ENCODE measurements at places on chromosomes 3 and 15. TPM values are rescaled to one million over a fixed set of nuclear protein-coding genes. Genes with fewer than 3 reads are reported as not detected.

STT3B gene
- total RNA-seq, result 233 TPM

- no peaks in the 10 kb centered on the region for H3K27me3 ChIP-seq
- no peaks in the 10 kb centered on the region for H3K36me3 ChIP-seq
- no peak overlapping the region for H3K27ac ChIP-seq
- H3K4me3 ChIP-seq, result no peak overlapping the region
Observed at GRCh38 chr3:101842245-101842934, 6.9 kb upstream of the NFKBIZ start.

ILDR1 gene
- 1.9 TPM for total RNA-seq

- H3K4me1 ChIP-seq, result no peaks in the 10 kb centered on the region
- no peak for DNase-seq
- no peaks in the 10 kb centered on the region for H3K27me3 ChIP-seq
Observed at GRCh38 chr3:65052101-65052500, 364.3 kb upstream of the ADAMTS9 start.

DNA sequence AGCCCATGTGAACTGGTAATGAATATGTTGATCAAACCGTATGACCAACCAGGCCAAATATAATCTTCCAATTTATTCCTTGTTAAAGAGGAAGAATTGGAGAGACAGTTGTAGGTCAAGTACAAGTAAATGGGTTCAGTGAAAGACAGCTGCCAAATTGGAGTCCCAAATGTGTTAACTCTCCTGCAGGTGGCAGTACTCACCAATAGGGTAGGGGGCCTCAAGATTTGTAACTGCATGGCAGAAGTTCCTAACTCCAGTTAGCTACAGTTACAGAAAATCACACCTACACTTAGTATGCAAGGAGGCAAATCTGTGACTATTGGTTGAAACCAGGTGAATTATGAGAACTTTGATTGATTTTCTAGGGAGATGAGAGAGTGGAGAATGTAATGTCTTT lies 278.0 kb downstream of the ZBBX start:
- H3K4me1 ChIP-seq, result no peaks in the 10 kb centered on the region
- no peaks in the 10 kb centered on the region for H3K27me3 ChIP-seq
- no peak overlapping the region for H3K27ac ChIP-seq
- no peak overlapping the region for H3K4me3 ChIP-seq
- H3K36me3 ChIP-seq, result no peaks in the 10 kb centered on the region
- no peak for DNase-seq

- H3K4me1 ChIP-seq, result no peaks in the 10 kb centered on the region
- no peak overlapping the region for H3K4me3 ChIP-seq
- no peak overlapping the region for H3K27ac ChIP-seq
- DNase-seq, result no peak
Observed at GRCh38 chr3:124149771-124150170, 157.8 kb upstream of the ROPN1 start.

ARPP21 gene
- 1.2 TPM for total RNA-seq
